T-cell (primary cell): ENCODE measurements at places on chromosomes 6 and 20. TPM values are rescaled to one million over a fixed set of nuclear protein-coding genes. Genes with fewer than 3 reads are reported as not detected.
A peak's percentile ranks its signal among the peaks of the same experiment; 100 is the strongest.

DNA sequence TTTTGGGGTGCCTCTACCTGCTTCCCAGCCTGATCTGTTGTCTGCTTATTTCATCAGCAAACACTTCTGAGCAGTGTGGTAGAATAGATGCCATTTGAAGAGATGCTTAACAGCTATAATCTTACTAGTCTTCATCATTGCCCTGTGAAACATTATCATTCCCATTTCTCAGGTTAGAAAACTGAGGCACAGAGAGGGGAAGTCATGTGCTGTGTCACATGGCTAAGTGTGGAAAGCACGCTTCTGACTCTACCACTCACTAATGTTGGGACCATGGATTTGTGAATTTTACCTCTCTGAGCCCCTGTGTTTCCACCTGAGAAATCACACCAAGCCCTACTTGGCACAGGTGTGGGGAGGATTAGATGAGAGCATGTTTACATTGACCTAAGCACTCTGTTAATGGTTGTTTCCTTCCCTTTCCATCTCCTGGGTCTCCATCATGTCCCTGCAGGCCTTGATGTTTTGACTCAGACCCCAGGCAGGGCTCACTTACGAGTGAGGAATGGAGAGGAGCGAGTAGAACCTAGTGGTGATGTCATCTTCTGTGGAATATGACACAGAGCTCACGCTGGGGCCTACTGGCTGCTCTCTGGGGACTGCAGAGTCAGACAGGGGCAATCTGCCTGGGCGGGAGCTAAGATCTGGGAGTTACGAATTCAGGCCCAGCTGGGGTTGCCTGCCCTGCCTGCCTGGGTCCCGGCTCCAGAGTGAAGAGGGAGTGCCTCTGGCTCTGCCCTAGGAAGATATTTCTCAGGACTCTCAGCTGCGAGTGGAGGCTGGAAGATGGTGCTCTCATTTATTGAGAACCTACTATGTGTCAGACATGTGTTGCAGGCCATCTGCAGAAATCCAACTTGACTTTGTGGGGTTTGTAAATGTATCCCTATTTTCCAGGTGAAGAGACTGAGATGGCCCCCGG is 64.3 kb downstream of the CDH22 start:
- no peak overlapping the region for H3K27ac ChIP-seq
- peaks cover 5% of the 10 kb centered on the region for H3K4me1 ChIP-seq
- no peaks in the 10 kb centered on the region for H3K36me3 ChIP-seq
- no peak for DNase-seq
- peaks cover 65% of the 10 kb centered on the region for H3K27me3 ChIP-seq

The GRIK2 gene
- total RNA-seq = 0.15 TPM

DNA sequence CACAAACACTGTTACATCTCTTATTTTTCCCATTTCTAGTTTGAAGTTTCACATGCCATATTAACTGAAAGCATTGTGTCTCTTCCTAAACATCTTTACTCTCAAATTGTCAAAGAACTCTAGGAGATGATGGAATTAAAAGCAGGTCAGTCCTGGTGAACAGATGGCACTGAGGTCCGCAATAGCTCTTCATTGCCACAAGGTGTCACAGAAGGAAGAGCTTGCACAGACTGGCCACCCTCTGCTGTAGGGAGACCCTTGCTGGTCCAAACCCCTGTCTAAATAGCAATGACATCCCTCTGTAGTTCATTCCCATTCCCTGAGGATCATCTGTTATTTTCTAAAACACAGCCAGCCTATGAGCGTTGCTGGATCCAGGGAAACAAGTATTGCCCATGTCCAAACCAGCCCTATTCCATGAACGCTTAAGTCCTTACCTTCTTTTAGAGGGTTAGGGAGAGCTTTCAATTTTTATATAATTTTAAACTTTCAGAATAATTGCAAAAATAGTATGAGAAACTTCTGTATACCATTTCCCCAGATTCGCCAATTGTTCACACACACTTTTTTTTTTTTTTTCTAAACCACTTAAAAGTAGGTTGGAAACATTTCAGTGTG is 10.1 kb upstream of the HDAC2 start:
- H3K27me3 ChIP-seq = peaks cover 2% of the 10 kb centered on the region
- no peak for DNase-seq
- H3K4me3 ChIP-seq = no peak overlapping the region
- H3K4me1 ChIP-seq = no peaks in the 10 kb centered on the region
- no peaks in the 10 kb centered on the region for H3K36me3 ChIP-seq

DNA sequence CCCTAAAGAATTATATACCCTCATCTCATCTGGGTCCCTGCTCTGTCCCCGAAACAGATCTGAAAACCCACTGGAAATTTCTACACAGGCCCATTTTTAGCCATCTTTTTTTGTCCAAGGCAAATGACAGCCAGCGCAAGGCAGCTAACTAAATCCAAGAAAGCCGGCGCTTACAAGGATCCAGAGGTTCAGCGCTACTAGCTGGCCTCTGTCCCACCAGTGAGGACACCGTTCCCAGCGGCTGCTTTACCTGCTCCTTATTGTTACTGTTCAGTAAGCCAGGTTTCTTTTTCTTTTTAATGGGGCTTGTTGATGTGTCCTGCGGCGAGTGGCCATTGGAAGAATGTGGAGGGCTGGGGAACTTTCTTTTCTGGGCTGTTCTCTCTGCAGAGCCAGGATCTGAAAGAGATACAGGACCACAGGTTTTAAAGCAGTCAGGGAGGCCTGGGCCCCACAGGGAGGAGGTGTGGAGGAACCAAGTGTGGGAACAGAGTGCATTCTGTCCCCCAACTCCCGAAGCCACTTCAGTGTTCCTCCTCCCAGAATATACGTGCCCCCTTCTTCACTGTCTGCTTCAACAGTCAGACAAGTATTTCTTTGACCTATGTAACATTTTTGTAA is 46.6 kb downstream of the ZMYND8 start:
- H3K27me3 ChIP-seq = no peaks in the 10 kb centered on the region
- H3K4me3 ChIP-seq = no peak overlapping the region
- H3K36me3 ChIP-seq = peaks cover 53% of the 10 kb centered on the region
- H3K27ac ChIP-seq = no peak overlapping the region
- H3K4me1 ChIP-seq = peaks cover 7% of the 10 kb centered on the region
- no peak for DNase-seq

The BACH2 gene
- total RNA-seq = 108 TPM

The GRM1 gene
- total RNA-seq = not detected

The TFEB gene
- 18.9 TPM for total RNA-seq

The RIMS1 gene
- not detected for total RNA-seq

DNA sequence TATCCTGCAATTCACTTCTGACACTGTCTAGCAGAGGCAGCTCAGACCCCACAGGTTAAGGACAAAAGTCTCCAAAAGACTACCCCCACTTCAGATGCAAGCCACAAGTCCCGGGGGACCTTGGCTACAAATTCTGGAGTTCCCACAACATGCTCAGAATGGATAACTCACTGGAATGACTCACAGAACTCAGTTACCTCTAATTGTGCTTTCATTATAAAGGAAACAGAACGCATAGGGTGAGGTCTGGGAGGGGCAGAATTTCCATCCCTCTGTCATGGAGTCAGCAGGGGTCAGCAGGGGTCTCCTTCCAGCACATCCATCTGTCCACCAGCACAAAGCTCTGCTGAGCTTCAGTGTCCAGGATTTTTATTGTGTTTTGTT is 184.2 kb downstream of the CDH4 start:
- H3K4me3 ChIP-seq = no peak overlapping the region
- peaks cover 30% of the 10 kb centered on the region for H3K27me3 ChIP-seq
- no peaks in the 10 kb centered on the region for H3K4me1 ChIP-seq
- H3K36me3 ChIP-seq = no peaks in the 10 kb centered on the region

DNA sequence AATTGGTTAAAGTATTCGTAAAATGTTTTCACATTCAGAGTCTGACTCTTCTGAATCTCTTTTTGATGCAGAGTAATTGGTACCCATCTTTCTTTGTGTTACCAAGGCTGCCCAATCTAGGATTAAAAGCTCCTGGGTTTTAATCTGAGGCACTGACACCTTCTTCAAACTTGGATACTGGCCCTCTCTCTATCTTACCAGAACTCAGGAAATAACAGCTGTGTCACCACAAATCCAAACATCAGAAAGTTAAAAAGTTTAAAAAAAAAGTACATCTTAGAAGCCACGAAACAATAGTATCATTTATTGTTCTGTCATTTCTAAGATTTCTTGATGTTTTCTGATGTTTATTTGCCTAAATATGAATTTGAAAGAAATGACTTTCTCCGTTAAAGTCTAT is 255.5 kb upstream of the RUNX2 start:
- H3K27ac ChIP-seq = no peak overlapping the region
- H3K27me3 ChIP-seq = no peaks in the 10 kb centered on the region
- H3K4me3 ChIP-seq = no peak overlapping the region
- no peak for DNase-seq

- H3K4me3 ChIP-seq = peak within 1 kb of the TSS; percentile 35
- no peaks in the 10 kb centered on the region for H3K36me3 ChIP-seq
- DNase-seq = no peak
These were observed at the start of gene ZNF334 for GRCh38 chr20:46512943-46513844. Gene ZNF334 (minus strand): TSS chr20:46513559. CDS start chr20:46512102, 1,457 bp downstream.

GRCh38 chr6:6750594-6751265 is 162.2 kb downstream of the LY86 start:
- H3K27me3 ChIP-seq = peaks cover 19% of the 10 kb centered on the region
- peaks cover 24% of the 10 kb centered on the region for H3K4me1 ChIP-seq
- H3K36me3 ChIP-seq = no peaks in the 10 kb centered on the region
- H3K27ac ChIP-seq = no peak overlapping the region
- no peak for DNase-seq
- H3K4me3 ChIP-seq = no peak overlapping the region

GRCh38 chr6:165668951-165669350 is 5.9 kb upstream of the PDE10A start:
- no peaks in the 10 kb centered on the region for H3K4me1 ChIP-seq
- no peak overlapping the region for H3K27ac ChIP-seq
- no peak for DNase-seq
- peaks cover 10% of the 10 kb centered on the region for H3K27me3 ChIP-seq
- H3K36me3 ChIP-seq = no peaks in the 10 kb centered on the region

DNA sequence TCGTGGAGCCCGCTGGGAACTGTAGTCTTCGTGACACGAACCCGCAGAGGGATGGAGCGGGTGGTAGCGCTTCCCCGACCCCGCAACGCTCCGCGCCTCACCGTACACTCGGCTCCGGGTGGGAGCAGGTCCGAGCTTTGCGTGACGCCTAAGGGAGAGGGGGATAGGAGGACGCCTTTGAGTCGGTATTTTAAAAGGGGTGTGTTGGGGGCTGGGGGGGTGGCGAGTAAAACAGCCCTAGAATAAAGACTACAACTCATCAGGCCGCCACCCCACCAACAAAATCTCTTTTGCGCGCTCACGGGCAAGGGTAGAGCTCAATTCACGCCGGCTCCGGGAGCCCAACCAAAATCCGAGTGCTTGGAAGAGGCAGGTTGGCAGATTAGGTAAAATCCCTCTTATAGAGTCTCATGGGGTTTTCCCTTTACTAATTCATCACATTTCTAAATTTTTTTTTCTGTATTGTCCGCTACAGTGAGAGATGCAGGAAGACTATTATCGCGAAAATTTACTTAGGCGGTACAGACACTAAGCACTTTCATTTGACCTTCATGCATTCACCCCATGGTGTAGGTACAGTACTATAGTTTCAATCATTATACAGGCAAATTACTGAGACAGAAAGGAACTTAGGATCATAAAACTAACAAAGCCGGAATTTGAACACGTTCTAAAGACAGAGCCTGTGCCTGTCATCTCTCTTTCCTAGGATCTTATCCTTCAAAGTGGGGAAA is 706 bp upstream of the SNX14 start:
- H3K4me1 ChIP-seq = peaks cover 11% of the 10 kb centered on the region
- H3K36me3 ChIP-seq = no peaks in the 10 kb centered on the region
- peak overlapping the region; percentile 88 for H3K4me3 ChIP-seq
- no peaks in the 10 kb centered on the region for H3K27me3 ChIP-seq

GRCh38 chr20:39234520-39235095 is 272.5 kb downstream of the DHX35 start:
- H3K4me1 ChIP-seq = no peaks in the 10 kb centered on the region
- H3K27ac ChIP-seq = no peak overlapping the region
- no peaks in the 10 kb centered on the region for H3K27me3 ChIP-seq
- no peak for DNase-seq

- DNase-seq = no peak
- no peak overlapping the region for H3K27ac ChIP-seq
- H3K36me3 ChIP-seq = no peaks in the 10 kb centered on the region
- no peaks in the 10 kb centered on the region for H3K4me1 ChIP-seq
- H3K4me3 ChIP-seq = no peak overlapping the region
These were observed 257.7 kb upstream of the STXBP5 start for GRCh38 chr6:146946559-146946958.

DNA sequence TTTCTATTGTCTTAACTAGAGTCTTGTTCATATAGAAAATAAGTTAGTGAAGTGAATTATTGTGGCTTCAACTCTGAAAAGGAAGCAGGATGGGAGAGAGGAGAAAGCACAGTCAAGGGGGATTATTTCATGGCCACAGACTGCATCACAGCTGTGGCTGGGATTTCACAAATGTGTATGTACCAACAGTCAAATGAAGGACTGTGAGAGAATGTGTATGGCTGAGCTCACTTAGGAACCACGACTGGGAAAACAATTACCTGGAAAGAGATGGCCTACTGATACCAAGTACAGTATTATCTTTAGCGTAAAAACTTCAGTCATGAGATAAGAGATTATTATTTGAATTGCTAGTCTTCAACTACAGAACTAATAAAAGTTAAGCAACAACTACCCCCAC is 54.9 kb downstream of the SESN1 start:
- no peak for DNase-seq
- no peaks in the 10 kb centered on the region for H3K36me3 ChIP-seq
- H3K4me3 ChIP-seq = no peak overlapping the region
- no peaks in the 10 kb centered on the region for H3K27me3 ChIP-seq

The TMEM217 gene
- 0.22 TPM for total RNA-seq

DNA sequence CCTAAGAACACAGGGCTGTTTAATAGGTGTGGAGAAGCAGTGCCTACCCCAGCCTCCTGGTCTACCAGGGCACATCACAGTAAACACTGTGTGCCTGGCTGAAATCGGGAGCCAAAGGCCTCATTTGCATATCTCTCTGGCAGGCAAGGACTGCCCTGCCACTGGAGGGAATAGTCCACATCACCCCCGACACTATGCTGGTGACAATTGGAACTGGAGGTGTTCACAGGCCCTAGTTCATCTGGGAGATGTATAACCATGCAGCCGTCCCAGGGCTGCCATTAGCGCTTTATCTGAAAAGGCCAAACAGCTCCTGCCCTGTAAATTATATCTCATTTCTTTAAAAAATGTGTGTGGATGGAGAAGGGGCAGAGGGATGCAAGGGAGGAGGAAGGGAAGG is 150.3 kb downstream of the LINC00237 start:
- H3K27ac ChIP-seq = no peak overlapping the region
- H3K4me1 ChIP-seq = no peaks in the 10 kb centered on the region
- no peak for DNase-seq
- no peaks in the 10 kb centered on the region for H3K36me3 ChIP-seq
- H3K4me3 ChIP-seq = no peak overlapping the region

The PTCRA gene
- not detected for total RNA-seq
